ENCODE measurements at places on chromosomes 6 and 20. TPM values are rescaled to one million over a fixed set of nuclear protein-coding genes. Genes with fewer than 3 reads are reported as not detected.

The DTD1 gene
- 146 TPM for total RNA-seq

The C20orf202 gene
- total RNA-seq = not detected

The ABCC10 gene
- total RNA-seq = 21.7 TPM

The GDAP1L1 gene
- total RNA-seq = not detected

The TBXT gene
- total RNA-seq = not detected

The LTA gene
- total RNA-seq = not detected

The FGD2 gene
- not detected for total RNA-seq

The PRSS35 gene
- 0.07 TPM for total RNA-seq

The RAD21L1 gene
- 0.14 TPM for total RNA-seq

The TCF21 gene
- total RNA-seq = not detected

The ERVFRD-1 gene
- not detected for total RNA-seq

The RCAN2 gene
- total RNA-seq = not detected

The C6orf58 gene
- total RNA-seq = not detected

The SLC17A5 gene
- 18.2 TPM for total RNA-seq

The TPD52L1 gene
- 3.7 TPM for total RNA-seq

The DYNLT1 gene
- total RNA-seq = 129 TPM

The TFAP2B gene
- not detected for total RNA-seq

The ZNF391 gene
- total RNA-seq = 0.71 TPM

The IL17A gene
- not detected for total RNA-seq

The CNKSR3 gene
- total RNA-seq = 7.3 TPM

The RAET1L gene
- total RNA-seq = not detected

The MPIG6B gene
- total RNA-seq = not detected

The C4B gene
- total RNA-seq = 1.0 TPM

The TRIM10 gene
- total RNA-seq = not detected

The CDSN gene
- not detected for total RNA-seq

The FHL5 gene
- total RNA-seq = not detected

The OPN5 gene
- not detected for total RNA-seq
